ENCODE measurements at places on chromosomes 1 and 21.

DNA sequence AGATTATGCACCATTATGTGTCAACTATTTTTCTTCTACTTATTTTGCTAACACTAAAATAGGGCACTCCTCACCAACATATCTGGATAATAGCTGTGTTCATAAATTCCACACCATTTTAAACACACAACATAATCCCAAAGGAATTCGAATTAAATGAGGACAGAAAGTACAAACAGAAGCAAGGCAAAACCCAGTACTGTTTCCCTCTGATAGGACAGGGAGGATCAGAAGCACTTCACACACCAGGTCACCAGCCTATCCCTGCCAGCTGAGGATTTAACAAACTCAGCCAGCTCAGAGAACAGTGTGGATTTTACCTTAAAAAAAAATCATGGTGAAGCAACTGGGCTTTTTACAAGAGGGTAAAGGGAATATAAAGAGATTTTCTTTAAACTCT is 20.0 kb downstream of the CRYZ start:
- DNase-seq = no peak

- DNase-seq = no peak
Measured at GRCh38 chr1:85339656-85340399, 63.4 kb upstream of the BCL10 start.

DNA sequence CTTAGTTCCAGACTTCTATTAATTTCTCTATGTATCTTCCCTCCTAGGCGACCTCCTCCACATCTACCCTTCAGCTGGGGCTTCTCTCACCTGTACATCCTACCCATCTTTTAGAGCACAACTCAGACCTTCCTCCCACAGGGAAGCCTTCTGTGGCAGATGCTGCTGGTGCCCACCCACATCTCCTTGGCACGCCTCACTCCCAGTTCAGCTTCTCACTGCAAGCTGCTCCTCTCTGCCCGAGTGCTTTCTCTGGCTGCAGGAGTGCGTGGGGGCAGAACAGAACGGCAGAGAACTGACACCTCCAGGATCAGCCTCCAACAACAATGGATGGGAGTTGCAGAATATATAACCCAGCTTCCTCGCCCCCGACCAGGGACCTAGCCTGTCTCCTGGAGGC is 36.5 kb downstream of the ZBTB18 start:
- no peak for DNase-seq

DNA sequence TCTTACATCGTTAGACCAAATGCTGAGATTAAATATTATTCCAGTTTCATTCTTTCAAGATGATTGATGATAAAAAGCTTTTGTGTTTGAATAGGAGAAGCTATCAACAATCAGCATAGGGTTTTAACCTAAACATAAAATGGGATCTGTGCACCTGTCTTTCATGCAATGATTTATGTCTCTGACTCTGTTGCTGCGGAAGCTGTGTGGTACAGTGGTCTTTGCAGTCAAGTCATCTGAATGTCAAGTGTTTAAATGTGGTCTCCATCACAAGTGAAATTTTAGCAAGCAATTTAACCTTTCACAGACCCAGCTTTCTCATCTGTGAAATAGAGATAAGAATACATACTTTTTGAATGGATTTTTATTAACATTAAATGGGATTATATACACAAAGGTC is 107.2 kb downstream of the PLPPR5 start:
- DNase-seq = no peak

- DNase-seq = no peak
Measured at GRCh38 chr21:17780539-17780938, 38.6 kb downstream of the C21orf91 start.

- no peak for DNase-seq
Measured at GRCh38 chr1:1956101-1956500, 37.0 kb upstream of the TMEM52 start.

DNA sequence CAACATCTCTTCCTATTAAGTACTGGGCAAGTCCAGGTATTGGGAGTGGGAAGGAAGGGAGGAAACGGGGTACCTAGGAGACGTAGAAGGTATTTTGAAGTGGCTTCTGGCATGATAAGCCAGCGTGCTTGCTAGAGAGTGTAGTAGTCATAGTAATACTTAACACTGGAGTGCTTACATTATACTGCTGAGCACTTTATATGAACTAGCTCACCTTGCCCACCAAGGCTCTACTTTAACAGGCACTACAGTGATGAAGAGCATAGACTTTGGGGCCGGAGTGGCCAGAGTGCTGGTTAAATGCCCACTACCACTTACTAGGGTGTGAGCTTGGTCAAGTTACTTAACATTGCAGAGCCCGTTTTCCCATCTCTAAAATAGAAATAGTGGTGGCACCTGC is 61.7 kb downstream of the ACP6 start:
- no peak for DNase-seq

GRCh38 chr1:11156441-11156840 is 32.7 kb upstream of the ANGPTL7 start:
- no peak for DNase-seq

DNA sequence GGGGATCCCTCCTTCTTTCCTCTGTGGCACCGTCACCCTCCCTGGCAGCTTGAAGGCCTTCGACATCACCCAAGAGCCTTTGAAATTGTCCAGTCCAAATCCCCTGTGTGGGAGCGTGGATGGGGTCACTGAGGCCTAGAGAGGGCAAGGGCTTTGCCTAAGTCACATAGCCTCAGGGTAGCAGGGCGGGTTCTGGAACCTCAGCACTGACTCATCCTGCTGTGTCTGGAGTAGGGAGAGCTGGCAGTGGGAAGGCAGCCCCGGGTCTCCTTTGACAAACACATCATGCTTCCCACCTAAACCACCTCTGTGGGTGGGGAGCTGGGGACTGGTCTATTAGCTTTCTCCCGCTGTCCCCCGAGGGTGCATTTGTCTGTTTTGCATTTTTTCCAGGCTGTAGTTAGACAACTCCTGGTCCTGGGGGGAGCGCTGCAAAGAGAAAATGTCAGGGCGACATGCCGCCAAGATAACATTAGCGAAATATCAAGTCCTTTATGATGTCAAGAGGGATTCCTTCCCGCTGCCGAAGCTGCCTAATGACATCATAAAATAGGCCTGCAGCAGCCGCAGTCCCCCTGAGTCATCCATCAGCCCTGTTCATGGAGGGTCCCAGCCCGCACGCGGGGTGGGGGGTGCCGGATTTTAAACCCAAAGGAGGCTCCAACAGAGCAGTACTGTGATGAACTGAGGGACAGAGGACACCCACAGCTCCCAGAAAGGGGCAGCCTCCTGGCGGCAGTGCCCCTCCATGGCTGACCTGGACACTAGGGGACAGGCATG is 77.0 kb upstream of the POU3F1 start:
- DNase-seq = no peak

DNA sequence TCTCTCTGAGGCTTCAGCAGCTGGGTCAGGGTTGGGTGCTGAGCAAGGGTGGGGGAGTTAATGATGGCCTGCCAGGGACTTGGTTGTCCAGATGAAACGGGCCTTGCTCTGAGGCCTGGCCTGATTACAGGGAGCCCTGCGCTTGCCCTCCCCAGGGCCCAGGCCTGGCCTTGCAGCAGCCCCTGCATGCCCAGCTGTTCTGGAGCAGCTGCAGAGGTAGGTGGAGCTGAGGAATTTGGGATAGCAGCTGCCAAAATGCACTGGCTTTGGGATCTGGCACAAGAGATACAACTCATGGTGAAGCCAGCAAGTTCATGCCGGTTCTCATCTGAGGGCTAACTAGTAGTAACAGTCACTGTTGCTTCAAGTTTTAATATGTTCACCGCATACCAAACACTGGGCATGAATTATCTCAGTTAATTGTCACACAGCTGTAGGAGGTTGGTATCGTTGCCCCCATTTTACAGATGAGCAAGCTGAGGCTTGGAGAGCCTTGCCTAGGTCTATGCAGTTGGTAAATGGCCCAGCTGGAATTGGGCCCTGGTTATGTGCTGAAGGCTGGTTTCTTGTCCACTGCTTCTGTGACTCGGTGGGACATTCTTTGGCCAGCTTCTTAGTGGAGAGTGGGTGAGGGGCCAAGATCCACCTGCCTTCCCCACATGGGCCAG is 7.3 kb upstream of the SERINC2 start:
- DNase-seq = no peak

Measured in hypothalamus (tissue), 51 donors.